Thoracic aorta endothelial cell (primary cell): ENCODE measurements at places on chromosomes 7 and 10. TPM values are rescaled to one million over a fixed set of nuclear protein-coding genes. Genes with fewer than 3 reads are reported as not detected.

OR2A5 gene
- total RNA-seq = not detected in 2 replicates

IDI2 gene
- total RNA-seq = not detected in 2 replicates

ASAH2 gene
- total RNA-seq = 0.27 and 0.43 TPM in 2 replicates

DGKI gene
- total RNA-seq = 0.29 and 0.53 TPM in 2 replicates

TMEM26 gene
- 0.07 TPM in 1 of 2 replicates, not detected in the other for total RNA-seq

LRRC4 gene
- total RNA-seq = 1.3 and 1.7 TPM in 2 replicates

SLC18A3 gene
- total RNA-seq = not detected in 2 replicates

CYP26C1 gene
- 0.80 and 1.0 TPM in 2 replicates for total RNA-seq

GPER1 gene
- 1.5 and 2.0 TPM in 2 replicates for total RNA-seq

SOSTDC1 gene
- total RNA-seq = not detected in 2 replicates

ABCB1 gene
- 7.4 and 9.7 TPM in 2 replicates for total RNA-seq

RAPGEF5 gene
- total RNA-seq = 140 and 233 TPM in 2 replicates

WASHC2A gene
- 44.7 and 51.5 TPM in 2 replicates for total RNA-seq

AGAP5 gene
- 2.4 and 6.0 TPM in 2 replicates for total RNA-seq

SGCE gene
- total RNA-seq = 68.4 and 82.0 TPM in 2 replicates

MAT1A gene
- not detected in 2 replicates for total RNA-seq

CYP3A4 gene
- total RNA-seq = not detected in 2 replicates

TSPAN12 gene
- total RNA-seq = 21.5 and 23.5 TPM in 2 replicates

CPN1 gene
- total RNA-seq = not detected in 2 replicates

FANK1 gene
- 1.2 TPM in 2 replicates for total RNA-seq

INSYN2A gene
- total RNA-seq = 0.07 and 0.13 TPM in 2 replicates

PKD2L1 gene
- total RNA-seq = not detected in 2 replicates

CALHM1 gene
- not detected in 2 replicates for total RNA-seq

SYT15B gene
- under 0.01 TPM in 2 replicates for total RNA-seq

ADRB1 gene
- under 0.01 TPM in 1 of 2 replicates, not detected in the other for total RNA-seq

GRM8 gene
- total RNA-seq = not detected in 2 replicates

TMEM196 gene
- not detected in 2 replicates for total RNA-seq
